ENCODE measurements at places on chromosomes 6 and 20.

DNA sequence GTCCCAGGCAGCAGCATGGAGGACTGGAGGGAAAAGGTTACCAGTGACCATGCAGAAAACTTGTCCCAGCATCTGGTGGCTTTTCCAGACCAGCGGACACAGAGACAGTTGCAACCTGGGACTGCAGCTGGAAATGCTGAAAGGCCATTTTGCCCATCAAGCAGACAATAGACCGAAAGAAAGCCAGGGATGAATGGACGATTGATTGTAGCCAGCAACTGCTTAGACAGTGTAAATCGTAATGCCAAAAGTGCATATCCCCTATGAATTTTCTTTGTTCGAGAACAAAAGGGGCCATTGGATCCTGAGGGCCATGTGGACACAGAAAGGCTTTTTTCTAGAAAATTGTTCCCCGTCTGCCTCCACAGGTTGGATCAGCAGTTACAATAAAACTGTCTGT lies 115.7 kb downstream of the MBOAT1 start:
- DNase-seq, result no peak

DNA sequence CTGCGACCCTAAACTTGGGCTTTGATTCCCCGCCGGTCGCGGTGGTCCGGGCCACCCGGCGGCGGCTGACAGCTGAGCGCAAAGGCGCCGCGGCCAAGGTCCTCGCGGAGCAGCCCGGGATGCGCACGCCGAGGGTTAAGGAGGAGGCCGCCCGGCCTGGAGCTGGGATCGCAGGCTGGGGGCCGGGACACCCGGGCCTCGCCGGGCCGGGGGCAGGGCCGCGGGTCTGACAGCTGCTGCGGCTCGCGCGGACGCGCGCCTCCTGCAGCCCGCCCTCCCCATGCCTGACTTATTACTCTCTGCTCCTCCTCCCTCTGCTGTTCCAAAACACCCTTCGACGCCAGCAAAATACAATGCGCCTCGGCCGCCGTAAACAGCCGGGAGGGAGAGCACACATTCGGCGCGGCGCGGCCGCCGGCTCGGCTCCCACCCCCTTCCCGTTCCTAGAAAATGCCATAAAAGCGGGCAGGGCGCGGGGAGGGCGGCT lies 746 bp downstream of the BACH2 start:
- peak; percentile 78 for DNase-seq

DNA sequence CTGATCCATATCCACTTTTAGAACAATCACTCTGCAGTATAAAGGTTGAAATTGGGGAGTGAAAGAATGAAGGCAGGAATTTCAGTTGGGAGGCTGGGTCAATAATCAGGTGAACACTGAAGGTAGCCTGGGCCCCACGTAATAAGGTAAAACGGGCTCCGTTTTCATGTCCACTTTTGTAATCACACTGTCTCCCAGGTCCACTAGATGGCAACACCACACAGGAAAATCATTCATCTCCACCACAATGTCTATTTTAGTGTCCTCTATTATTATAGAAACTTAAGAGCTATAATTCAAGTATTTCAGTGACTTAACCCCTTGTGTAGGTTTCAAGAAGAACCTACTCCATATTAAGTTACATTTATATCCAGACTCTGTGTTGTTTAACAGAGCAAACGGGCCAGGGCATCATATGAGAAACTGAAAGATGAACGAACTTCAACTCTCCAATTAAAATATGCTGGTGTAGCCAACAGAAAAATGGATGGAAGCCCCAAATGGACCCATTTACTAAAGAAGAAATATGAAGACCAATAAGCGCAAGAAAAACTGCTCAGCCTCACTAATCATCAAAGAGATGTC lies 45.9 kb upstream of the MC3R start:
- no peak for DNase-seq

GRCh38 chr20:44019638-44020335 lies 105.1 kb downstream of the TOX2 start:
- DNase-seq, result peak; percentile 22

- DNase-seq, result no peak
Measured at GRCh38 chr20:45944151-45944964, 9.9 kb downstream of the PCIF1 start.

DNA sequence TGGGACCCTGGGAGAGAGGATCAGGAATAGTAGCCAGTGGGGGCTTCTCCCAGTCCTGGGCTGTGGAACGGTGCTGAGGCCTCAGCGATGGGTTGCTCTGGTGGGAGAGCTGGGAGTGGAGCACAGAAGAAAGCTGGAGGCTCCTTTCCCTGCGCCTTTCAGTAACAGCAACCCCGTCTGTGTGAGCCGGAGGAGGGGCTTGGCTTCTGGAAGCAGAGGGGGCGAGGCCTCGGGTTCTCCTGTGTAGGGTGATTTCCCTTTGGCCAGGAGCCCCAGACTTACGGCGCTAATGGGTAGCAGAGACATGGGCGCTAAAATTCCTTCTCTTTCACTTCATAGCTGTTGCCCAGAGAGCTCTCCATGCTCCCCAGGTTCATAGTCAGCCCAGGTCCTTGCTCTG lies 55.0 kb downstream of the DAAM2 start:
- no peak for DNase-seq

DNA sequence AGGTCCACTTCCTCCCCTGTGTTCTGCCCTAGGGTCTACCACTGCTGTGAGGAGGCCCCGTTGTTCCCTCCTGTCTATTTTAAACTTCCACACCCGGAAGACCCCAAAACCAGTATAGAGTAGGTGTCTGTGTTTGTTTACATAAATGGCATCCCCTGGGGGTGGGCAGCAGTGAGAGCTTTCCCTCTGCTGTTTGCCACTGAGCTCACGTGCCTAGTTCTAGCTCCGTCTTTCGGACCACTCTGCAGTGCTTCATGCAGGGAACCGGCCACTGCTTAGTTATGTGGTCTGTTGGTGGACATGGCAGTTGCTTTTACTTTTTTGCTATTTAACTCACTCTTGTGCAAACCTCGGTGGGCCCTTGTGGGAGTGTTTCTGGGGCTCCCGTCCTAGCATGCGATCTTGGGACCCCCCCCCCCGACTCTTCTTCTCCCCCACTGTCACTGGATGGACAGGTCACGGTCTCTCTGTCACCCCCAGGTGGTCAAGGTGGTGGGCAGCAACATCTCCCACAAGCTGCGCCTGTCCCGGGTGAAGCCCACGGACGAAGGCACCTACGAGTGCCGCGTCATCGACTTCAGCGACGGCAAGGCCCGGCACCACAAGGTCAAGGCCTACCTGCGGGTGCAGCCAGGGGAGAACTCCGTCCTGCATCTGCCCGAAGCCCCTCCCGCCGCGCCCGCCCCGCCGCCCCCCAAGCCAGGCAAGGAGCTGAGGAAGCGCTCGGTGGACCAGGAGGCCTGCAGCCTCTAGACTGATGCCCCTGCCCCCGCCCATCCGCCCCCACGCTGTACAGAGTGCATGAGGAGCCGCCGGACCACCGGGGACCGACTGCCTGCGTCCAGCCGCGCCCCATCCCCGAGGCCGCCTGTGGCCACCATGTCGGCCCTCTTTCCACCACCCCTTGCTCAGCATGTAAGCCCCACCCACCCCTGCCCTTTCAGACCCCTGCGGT lies 40.9 kb downstream of the VSTM2L start:
- DNase-seq, result no peak

- no peak for DNase-seq
Measured at GRCh38 chr6:135867332-135867731, 15.8 kb downstream of the PDE7B start.

DNA sequence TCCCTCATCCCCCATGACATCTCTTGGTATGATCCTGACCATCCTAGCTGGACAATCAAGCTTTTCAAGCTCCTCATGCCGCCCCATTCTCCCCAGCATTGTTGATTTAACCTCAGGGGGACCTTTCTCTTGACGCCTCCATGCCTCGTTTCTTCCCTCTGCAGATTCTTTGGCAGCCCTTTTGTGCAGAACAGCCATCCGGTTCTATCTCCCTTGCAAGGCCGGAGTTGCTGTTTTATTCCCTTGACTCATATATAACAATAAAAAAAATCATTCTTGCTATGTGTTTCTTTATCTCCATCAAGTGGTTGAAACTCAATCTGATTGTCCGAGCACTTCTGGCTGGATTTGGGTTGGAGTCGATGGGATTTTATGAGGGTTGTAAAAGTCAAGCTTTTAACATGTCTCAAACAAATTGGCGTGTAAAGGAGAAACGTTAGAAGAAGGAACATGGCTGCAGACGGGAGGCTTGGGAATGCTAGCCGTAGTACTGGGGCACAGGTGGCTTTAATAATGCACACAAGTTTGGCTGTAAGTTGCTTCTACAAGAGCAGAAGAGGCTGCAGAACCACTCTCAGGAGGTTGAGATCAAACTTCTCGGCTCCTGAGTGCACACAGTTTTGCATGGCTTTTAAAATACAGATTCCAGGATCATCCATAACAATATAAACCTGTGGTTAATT lies 3.9 kb upstream of the SULF2 start:
- no peak for DNase-seq

DNA sequence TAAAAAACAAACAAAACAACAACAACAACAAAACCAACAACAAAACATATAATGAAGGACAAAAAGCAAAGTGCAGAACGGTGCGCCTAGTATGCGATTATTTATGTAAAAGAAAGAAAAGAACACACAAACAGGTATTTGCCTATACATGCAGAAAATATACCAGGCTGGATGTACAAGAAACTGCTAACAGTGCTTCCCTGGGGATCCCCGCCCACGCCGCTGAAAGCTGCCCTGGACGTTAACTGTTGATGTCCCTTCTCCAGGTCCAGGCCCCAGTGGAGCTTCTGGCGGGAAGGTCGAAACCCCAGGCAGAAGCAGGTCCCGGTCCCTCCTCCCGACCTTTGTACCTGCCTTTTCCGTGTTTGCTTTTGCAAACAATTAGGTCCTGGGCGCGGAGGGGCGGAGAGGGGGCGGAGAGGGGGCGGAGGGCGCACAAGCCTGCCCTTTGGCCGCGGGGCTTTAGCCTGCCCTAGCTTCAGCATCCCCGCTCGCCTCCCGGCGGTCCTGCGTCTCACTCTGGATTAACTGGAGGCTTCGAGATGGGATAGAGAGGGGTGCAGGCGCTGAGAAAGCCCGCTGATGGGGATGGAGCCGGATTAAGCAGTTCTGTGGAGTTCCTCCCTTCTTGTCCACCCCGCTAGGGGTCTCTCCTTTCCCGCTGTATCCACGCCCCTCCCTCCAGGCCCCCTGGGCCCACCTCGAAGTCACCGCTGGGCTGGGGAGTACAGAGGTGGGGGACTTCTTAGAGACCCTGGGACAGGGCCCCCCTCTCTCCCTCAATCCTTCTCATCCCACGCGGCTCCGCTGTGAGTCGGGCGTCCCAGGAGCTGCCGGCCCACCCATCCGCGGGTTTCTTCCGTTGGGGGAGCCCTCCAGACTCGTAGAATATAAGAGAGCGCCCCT lies 8.2 kb upstream of the AHCY start:
- DNase-seq, result no peak

DNA sequence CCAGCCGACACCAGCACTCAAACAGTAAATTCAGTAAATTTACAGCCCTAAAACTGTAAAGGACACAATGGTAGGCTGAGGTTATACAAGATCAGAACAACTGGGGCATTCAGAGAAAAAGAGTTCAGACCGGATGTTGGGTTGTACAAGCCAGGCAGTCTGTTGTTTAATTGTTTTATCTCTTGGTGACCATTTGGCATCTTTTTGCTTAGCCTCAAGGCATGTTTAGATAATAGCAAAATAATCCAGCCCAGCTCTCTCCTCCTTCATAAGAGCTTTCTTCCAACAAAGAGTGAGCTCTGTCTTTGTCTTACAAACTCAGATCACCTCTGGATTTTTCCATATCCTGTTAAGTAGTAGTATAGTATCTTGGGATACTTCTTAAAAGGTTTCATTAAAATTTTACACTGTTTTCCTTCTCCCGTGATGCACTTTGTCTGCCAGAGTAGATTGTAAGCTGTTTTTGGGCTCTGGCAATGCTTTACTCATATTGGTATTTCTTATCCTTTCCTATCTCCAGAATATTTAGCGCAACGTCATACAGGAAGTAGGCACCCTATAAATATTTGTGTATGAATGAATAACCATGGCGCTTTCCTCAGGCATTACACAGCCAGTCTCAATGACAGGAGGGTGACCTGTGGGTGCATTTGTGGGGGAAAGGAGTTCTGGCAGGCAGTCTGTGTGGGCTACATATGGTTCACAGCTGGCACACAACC lies 35.6 kb upstream of the TRAM2 start:
- no peak for DNase-seq

- DNase-seq, result no peak
Measured at GRCh38 chr20:17326096-17326495, 99.3 kb downstream of the PCSK2 start.

DNA sequence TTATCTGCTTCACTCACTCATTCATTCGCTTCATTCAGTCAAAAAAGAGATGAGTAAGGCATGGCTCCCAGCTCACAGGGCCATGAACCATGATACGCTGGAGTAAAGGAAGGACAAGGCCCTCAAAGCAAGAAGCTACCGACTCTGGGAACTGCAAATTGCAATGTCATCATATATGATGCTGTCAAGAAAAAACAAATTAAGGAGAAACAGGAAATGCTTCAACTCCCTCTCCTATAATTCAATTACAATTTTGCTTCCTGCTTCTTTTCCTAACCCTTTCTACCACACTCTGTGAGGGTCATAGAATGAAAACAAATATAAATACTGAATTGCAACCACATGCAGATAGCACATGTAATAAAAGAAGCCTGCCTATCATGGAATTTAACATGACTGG lies 725.7 kb upstream of the FLRT3 start:
- DNase-seq, result no peak

DNA sequence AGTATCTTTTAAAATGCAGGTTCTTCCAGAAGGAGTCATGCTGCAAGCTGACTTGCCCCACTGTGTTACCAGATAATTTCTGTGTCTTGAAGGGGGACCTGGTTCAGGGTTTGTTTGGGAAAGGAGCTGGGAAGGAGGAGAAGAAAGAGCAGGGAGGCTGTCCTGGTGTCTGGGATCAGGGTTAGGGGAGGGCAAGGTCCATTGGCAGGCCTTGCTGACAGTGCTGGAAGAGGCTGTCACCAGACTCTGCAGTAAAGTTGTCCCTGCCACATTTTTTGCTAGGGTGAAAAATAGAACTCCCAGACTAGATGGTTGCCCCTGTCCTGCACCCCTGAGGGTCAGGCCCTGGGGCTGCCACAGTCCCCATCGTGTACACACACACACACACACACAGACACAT lies 14.9 kb downstream of the GLP1R start:
- no peak for DNase-seq

DNA sequence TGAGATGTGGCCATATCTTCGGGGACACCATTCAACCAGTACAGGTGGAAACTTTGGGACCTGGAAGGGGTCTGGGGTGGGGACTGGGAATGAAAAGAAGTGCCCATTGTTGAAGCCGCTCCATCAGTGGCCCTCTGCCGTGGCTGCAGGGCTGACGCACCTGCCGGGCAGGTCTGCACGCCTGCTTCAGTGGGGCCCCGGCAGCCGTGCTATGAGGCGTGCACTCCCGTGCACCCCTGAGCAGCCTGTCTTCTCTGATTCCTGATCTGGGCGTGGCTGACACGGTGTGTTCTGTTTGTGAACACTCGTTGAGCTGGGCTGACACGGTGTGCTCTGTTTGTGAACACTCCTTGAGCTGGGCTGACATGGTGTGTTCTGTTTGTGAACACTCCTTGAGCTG lies 155.9 kb downstream of the TAF4 start:
- DNase-seq, result no peak

- DNase-seq, result no peak
Measured at GRCh38 chr20:16132036-16132798, 441.0 kb downstream of the KIF16B start.

Data from stimulated activated naive CD8-positive, alpha-beta T cell treated with anti-CD3 and anti-CD28 coated beads, Interleukin-15, amount 100 ng/mL, for 72 hours (primary cell).